Retina (tissue), 1 donor: ENCODE measurements at places on chromosomes 6 and 20.

DNA sequence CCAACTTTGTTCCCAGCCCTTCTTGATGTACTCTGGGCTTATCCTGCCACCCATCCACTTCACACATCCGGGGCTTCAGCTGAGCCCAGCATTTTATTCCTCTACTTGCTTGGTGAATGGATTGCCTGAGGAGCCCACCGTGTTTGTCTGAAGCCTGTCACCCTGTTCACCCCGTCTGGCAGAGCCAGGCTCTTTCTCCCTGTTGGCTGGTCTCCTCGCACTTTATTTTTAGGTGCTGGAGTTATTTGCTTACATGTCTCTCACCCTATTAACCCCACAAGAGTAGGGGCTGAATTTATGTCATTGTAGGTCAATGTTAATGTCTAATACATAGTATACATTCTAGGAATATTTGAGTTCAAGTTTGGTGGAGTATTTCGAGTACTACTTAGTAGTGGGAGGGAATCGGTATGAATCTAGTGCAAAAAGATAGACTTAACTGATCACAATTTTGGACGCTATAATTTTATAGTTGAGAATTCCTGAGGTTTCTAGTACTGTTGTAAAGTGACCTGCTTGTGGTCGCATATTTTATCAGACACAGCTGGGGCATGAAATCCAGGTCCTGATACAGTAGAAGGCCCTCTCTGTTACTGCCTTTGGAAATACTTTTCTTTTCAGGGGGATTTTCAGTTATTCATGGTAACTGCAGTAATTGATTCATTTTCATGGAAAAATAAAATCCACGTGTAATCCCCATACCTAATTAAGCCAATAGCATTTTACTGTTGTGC lies 10.8 kb downstream of the JARID2 start:
- DNase-seq, result no peak

DNA sequence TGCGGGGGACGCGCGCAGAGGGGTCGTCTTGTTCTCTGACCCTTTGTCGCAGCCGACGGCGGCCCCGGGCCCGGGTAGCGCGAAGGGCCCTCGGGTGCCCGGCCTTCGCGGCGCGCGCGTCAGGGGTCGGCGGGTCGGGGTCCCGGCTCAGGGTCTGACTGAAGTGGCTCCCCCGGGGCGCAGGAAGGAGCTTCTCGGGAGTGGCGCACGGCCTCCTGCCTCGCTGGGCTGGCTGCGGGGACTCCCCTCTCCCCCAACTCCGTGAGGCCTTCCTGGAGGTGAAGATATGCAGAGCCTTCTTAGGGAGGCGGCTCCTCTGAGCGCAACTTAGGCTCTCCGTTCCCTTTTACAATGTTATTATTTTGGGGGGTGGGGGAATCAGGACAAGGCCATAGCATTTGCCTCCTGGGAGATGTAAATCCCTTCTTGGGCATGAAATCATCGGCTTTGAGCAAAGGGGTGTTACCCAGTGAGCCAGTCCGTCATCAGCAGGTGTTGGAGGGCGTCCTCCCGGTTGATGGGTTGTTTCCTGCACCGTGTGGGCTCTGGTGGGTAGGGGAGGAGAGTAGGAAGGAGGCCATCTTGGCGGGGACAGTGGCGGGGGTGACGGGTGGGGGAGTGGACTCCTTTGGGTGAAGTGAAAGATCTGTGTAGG lies 523 bp downstream of the CDS2 start:
- DNase-seq, result no peak

GRCh38 chr6:152050451-152051195 lies 243.1 kb downstream of the ESR1 start:
- DNase-seq, result no peak

GRCh38 chr6:166798652-166799051 lies 157.7 kb downstream of the RNASET2 start:
- no peak for DNase-seq

- no peak for DNase-seq
Observed at GRCh38 chr6:73309535-73309784, 44.6 kb downstream of the DPPA5 start.

DNA sequence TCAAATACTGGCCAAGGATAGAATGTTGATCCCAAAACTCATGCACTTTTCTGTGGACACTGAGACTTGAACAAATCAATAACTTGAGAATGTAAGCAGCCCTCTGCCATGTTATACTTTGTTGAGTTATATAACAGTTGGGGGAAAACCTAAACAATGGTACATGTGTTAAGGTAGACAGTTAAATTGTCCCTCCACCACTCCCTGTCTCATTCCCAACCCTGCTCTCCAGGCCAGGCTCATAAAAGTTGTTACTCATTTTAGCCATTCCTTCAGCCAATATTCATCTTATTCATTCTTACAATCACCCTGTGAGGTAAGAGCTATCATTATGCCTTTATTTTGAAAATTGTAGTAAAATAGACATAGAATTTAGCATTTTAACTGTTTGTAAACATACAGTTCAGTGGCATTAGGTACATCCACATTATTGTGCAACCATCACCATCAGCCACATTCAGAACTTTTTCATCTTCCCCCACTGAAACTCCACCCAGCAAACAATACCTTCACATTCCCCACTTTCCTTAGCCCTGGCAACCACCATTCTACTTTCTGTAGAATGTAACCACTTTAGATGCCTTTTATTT lies 38.2 kb upstream of the IER3 start:
- DNase-seq, result no peak

DNA sequence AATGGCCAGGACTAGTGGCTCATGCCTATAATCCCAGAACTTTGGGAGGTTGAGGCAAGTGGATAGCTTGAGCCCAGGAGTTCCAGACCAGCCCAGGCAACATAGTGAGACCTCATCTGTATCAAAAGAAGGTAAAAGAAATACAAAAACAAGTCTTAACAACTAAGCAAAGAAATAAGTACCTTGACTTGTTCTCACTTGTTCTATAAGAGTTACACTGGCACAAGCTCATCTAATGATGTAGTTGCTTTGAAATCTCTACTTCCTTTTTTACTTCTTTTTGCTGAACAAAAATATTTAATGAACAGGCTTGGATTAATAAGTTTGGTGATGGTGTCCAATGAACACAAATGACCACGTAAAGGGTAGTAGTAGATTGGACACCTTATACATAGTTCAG lies 72.2 kb downstream of the SGK1 start:
- DNase-seq, result no peak

GRCh38 chr20:50559856-50560638 lies 49.9 kb downstream of the PTPN1 start:
- no peak for DNase-seq

DNA sequence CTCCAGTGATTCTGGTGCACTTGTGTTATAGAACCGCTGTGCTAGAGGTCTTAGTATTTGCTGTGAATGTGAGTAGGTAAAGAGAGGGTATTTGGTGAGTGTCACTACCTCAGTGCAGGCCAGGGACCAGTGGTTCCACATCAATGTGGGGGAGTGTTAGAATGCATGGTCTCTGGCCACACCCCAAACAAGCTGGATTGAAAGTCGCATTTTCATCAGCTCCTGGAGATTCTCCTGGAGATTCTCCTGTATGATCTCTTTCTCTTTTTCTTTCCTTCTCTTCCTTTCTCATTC lies 26.8 kb upstream of the BCAS1 start:
- no peak for DNase-seq

DNA sequence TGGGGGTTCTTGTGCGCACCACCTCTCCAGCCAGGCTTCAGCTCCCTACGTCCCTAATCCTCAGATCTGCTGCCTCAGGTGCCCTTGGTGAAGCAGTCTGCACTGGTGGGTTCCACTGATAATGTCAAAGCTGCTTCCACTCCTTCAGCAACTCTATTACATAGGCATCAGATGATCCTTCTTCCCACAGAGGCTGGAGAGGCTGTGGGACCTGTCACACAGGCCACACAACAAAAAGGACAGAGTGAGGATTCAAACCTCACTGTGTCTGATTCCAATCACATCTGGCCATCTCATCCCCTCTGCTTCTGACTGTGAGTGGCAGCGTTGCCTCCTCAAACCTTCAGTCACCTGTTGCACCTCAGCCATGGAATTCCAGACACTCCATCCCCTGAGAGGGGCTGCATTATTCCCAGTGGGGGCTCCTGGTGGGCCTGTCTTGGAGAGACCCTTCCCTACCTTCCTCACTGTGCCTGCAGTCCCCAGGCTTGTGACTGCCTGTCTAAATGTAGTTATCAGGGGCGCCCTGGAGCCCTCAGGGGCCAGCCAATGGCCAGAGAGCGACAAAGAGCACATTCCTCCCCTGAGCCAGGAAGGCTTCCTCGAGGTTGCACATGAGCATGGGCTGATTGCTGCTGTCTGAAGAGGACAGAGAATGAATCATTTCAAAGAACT lies 211.4 kb upstream of the ECI2 start:
- DNase-seq, result no peak

- no peak for DNase-seq
Observed at GRCh38 chr6:84816741-84817140, 52.3 kb upstream of the TBX18 start.
